ENCODE measurements at places on chromosomes 7 and 10.

DNA sequence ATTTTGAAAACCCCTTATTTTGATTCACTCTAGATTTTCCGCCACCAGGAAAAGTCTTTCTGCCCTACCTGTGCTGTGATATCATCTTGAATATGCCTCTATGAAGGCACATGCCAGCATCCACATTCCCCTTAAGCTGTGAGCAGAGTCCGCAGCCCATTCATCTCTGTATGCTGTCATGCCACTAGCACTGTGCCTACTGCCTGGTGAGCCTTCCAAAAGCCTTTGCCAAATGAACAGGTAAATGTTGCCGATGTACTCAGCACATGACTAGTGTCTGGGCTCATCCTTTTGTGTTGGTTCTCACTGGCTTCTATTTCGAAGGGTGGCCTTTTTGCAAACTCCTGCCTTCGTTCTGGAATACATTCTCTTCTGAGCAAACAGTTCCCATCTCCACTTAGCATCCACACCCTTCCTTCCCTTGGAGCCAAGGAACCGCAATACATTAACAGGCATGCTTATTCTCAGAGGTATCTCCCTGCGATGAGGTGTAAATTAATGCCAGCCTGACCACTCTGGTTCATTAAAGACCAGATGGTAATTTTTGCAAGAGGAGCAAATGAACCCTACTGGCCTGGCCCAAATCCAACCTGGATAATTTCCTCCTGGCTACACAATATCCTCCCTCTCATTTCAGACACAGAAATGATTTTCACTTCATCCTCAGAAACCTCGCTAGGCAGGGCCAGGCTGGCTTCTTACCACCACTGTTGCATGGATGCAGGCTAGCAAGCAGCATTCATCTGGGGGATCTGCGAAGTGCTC lies 339.7 kb upstream of the NFE2L3 start:
- no peak for DNase-seq

DNA sequence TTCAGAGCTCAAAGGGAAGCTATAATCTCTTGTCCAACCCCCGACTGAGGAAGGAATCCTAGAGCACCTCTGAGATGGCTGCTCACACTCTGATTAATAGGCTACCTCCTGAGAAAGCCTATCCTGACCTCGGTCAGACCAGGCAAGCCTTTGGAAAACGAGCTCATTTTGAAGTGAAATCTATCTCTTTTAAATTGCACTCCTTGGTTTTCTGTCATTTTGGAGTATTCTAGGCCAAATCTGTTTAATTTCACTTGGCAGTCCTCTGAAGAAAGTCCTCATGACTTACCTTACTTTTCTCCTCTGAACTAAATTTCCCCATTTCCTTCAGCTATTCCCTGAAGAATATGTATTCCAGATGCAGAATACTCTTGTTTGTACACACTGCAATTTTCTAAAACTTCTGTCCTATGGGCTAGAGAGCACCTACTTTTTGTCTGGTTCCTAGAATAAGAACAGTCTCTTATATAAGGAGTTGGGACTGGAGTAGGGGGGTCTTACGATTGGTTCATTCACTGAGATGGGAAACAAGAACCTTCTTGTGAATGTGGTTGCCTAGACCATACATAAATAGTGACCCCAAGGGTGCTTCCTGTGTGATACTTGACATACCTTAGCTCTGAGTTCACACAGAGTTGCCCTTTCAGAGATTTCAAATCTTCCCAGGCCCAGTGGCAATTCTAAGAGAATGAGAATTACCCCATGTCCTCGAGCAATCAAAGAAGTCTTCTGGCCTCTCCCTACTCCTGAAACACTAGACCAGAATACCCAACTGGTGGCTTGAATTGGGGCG lies 31.9 kb upstream of the HPS1 start:
- peak; percentile 58 for DNase-seq

DNA sequence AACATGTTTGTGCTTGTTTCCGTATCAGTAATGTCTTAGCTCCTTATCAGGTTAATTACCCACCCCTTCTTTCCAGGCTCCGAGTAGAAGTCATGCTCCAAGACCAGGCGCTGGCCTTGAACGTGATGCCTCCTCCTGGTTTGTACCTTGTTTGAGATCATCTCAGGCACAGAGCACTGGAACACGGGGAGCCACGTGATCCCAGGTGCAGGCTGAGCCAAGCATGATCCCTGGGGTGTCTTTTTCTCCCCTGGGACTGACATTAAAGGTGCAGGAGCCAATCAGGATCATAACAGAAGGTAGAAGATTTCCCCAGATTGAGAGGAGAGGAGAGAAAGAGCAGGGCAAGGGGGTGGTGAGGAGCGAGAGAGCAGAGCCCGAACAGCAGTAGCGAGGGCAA lies 626.1 kb upstream of the GALNT17 start:
- no peak for DNase-seq

DNA sequence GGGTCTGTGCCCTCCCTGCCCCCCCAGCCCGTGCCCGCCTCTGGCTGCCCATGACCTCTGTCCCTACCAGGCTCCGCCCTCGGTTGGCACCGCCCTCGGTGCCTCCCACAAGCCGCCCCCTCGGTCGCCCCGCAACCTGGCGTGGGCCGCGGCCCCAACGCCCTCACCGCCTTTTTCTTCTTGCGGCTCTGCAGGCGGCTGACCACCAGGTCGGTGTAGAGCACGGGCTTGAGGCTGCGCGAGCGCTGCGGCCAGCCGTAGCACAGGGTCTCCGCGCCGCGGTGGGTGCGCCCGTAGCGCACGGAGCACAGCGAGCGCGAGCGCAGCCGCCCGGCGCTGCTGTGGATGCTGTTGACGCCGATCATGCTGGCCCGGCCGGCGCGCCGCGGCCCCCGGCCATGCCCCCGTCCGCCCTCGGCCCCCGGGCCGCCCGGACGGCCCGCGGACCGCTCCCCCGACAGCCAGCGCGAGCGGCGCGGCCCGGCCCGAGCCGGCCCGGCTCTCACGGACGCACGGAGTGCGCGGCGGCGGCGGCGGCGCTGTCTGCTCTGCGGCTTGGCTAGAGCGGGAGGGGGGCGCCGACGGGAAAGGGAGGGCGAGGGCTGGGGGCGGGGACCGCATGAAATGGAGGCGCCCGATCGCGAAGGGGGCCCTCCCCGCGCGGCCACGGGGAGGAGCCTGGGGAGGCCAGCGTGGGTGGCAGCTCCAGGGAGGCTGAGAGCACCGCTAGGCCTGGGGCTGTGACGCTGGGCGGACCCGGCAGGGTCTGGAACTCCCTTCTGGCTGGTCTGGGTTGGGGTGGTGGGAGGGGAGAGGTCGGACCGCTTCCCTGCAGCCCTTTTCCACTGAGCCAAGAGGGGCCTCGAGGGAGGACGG lies 9.6 kb downstream of the PSD start:
- no peak for DNase-seq

GRCh38 chr10:101110856-101111523 lies 20.1 kb upstream of the TLX1 start:
- DNase-seq, result no peak

DNA sequence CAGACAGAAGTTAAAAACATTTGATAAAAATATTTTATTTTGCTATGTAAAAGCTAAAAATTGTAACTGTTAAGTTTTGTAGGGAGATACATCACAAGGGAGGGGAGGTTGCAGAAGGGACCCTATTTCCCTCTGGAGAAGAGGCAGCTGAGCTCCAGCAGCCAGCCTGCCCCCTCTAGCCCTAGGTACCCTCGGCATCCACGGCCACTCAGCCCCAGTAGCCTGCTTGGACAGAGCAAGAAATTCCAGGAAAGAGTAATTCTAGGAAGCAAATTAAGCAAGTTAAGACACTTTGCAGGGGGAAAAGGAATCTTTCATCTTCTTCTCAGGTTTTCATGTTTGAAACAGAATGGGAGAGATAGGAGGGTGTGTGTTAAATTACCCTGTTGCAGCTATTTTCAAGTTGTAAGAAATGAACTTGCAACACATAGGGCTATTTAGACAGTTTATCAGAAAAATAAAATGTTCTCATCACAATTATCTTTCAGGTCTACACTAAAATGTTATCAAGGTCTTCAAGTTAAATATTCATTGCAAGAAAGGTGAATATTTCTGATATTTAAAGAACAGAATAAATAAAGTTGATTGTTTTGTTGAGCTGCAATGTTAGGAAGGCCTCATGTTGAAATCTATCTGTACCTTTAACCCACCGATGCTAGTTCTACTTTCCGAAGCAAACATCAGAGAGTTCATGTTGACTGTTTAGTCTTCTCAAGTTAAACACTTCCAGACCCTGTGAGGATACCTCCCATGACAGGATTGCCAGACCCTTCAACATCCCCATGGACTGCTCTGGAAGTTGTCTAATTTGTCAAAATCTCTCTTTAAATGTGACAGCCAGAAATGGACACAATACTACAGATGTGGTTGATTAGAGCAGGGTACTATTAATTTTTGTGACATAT lies 5.5 kb downstream of the SGCE start:
- no peak for DNase-seq

- DNase-seq, result no peak
Measured at GRCh38 chr7:82375129-82375528, 68.4 kb downstream of the CACNA2D1 start.

- no peak for DNase-seq
Measured at GRCh38 chr10:120841522-120842189, 9.5 kb upstream of the WDR11 start.

- no peak for DNase-seq
Measured at GRCh38 chr10:35299016-35299415, 37.3 kb upstream of the CCNY start.

GRCh38 chr7:111638078-111638477 lies 75.8 kb upstream of the IMMP2L start:
- no peak for DNase-seq

DNA sequence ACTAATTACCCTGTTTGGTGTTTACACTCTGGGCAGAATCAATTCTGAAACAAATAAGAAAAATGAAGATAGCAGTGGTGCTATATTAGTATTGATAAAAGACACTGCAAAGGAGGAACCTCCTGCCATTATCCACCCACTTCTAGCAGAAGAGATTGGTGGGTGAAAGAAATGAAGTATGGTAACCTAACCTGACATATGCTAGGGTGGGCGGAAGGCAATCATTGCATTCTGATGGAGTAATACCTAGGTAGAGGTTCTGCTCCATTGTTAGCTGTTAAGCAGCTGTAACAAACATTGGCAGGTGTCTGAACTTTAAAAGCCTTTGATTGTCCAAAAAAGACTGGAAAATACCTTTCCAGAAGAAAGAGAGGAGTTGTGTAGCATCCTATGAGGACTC lies 95.9 kb downstream of the OTUD1 start:
- no peak for DNase-seq

GRCh38 chr7:21253740-21254687 lies 173.9 kb upstream of the SP4 start:
- peak; percentile 53 for DNase-seq

- DNase-seq, result no peak
Measured at GRCh38 chr7:52436278-52436677, 599.2 kb upstream of the POM121L12 start.

DNA sequence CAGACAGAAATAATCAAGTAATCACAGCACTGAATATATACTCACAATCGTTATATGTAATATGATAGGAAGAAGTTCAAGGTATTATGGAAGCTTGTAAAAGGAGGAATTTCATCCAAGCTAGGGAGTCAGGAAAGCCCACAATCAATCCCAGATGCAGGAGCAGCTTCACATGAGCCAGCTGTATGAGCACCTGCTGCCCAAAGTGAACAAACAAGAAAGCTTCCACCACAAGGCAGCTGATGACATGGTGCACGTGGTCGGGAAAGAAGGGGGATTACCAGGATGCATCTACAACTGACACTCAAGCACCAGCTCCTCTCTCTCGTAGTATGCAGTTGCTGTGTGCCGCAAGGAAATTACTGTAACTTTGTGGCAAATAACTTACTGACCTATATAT lies 225.2 kb downstream of the XPNPEP1 start:
- no peak for DNase-seq

GRCh38 chr7:85023066-85023712 lies 163.7 kb downstream of the SEMA3D start:
- DNase-seq, result peak; percentile 52

- no peak for DNase-seq
Measured at GRCh38 chr7:37218956-37219355, 229.7 kb downstream of the ELMO1 start.

GRCh38 chr7:149027611-149028345 lies 527 bp downstream of the PDIA4 start:
- peak; percentile 16 for DNase-seq

- DNase-seq, result no peak
Measured at GRCh38 chr7:135771051-135771450, 22.4 kb upstream of the FAM180A start.

DNA sequence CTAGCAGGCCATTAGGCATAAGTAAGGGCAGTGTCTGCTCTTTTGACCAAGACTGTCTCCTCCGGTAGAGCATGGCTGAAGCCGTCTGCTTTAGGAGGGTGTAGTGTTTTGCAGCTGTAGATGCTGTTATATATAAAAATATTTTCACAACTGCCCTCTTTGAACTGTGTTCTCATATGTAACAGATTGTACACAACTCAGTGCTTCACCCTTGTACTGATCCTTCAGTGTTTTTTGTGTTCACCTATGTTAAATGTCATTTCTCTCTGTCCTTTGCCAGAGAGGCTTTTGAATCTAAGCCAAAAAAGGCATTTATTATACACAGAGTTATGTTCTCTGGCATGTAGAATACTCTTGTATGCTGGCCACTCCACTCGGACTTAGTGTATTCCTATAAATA lies 135.5 kb downstream of the BICC1 start:
- no peak for DNase-seq

DNA sequence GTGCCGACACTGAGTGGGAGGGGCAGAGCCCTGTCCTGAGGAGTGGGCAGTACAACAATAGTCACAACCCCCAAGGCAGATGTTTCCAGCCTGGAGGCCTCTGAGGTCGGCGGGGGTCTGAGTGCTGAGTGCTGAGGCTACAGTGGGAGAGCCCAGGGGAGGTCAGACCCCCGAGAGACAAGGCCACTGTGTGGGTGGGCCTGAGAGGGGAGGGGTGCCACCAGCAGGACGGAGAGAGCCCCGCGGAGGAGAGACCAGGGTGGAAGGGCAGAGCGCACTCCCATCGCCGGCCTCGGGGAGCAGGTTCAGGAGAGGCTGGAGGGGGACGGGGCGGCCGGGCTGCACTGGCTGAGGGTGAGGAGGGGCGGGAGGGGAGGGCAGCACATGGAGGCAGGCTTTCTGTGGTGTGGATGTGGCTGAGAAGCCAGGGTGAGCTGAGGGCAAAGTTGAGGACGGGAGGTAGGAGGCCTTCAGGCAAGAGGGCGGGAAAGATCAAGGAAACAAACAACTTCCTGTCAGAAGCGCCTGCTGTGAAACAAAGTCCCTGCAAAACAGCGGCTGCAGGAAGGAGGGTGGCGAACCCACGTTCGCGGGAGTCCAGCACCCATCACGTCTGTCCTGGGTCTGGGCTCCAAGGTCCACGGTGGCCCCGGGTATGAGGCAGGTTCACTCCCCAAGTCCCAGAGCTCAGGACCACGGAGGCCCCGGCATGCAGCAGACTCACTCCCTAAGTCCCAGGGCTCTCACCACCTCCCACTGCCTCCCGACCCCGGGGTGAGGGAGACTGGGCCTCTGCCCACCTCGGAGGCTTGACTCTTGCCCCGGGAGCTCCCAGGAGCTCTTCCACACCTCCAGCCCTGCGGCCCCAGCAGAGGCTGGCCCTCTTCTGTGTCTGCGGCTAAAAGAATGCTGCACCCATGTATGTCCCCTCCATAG lies 76.8 kb upstream of the NKX6-2 start:
- no peak for DNase-seq
